ENCODE measurements at places on chromosomes 4 and X.
A peak's percentile ranks its signal among the peaks of the same experiment; 100 is the strongest.

- DNase-seq: peak; percentile 67
Measured at GRCh38 chr4:52052475-52052780, 1.3 kb downstream of the SPATA18 start.

DNA sequence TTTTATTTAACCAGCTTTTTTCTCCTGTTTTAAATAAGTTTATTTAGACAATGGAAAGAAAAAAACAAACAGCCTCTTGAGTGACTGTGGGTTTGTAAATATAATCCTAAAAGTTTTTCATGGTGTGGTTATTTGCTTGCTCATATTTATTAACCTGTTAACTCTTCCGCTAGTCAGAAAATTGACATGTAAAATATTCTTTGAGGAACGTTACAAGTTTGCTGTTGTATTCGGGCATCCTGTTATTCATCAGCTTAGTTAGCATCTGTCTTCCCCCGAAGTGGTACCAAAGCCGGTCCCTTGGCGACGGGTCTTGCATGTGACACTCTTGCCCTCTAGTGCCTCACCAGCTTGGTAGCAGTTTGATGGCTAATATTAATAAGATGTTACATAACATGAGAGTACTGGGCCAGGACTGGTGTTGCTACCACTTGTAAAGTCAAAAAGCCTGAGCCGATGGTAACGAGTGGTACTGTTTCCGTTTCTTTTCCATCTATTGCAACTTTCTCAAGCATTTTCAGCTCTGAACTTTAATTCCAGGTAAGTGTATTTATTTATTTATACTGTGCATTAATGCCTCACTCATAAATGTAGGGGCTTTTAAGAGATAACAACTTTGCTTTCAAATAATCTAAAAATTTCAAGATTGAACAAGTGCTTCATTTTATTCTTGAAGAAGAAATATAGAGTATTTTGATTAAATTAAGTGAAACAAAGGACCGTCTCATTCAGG, at the start of gene NDST3:
NDST3 (plus strand) TSS at position 434 of the 733 bp plus-strand sequence. CDS start 19,425 bp downstream, outside the sequence.
- DNase-seq: peak; percentile 70

GRCh38 chr4:56259655-56260054, 127.6 kb downstream of the AASDH start:
- DNase-seq: no peak

- no peak for DNase-seq
Measured at GRCh38 chr4:99690990-99691389, 33.4 kb upstream of the C4orf54 start.

GRCh38 chr4:185141777-185142176, 1.3 kb upstream of the SLC25A4 start:
- DNase-seq: no peak

DNA sequence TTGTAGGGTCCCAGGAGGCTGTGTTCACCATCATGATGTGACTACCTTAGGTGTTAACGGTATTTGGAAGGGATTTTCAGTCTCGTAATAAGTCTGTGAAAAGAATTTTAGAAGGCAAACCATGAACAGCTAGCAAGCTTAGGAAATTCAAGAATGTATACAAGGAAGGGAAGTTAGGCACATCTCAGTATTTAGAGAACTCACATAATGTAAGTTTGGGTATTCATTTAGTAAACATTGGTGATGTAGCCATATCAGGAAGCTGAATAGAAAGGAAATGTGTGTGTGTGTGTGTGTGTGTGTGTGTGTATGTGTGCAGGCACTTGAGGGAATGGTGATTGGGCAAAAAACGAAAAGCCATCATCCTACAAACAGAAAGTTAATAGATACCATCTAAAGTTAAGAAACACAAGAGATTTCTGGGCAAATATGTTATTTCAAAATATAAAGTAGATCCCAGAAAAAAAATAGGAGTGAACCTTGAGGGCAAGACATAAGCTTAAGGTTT, 34.7 kb upstream of the PRKX start:
- no peak for DNase-seq

GRCh38 chr4:130092187-130093015, 996.4 kb downstream of the C4orf33 start:
- DNase-seq: no peak

- peak; percentile 65 for DNase-seq
Measured at GRCh38 chr4:742742-743311, 37.2 kb downstream of the PCGF3 start.

- no peak for DNase-seq
Measured at GRCh38 chr4:106312997-106313522, 2.9 kb downstream of the TBCK start.

- no peak for DNase-seq
Measured at GRCh38 chr4:147725673-147726072, 6.2 kb upstream of the ARHGAP10 start.

DNA sequence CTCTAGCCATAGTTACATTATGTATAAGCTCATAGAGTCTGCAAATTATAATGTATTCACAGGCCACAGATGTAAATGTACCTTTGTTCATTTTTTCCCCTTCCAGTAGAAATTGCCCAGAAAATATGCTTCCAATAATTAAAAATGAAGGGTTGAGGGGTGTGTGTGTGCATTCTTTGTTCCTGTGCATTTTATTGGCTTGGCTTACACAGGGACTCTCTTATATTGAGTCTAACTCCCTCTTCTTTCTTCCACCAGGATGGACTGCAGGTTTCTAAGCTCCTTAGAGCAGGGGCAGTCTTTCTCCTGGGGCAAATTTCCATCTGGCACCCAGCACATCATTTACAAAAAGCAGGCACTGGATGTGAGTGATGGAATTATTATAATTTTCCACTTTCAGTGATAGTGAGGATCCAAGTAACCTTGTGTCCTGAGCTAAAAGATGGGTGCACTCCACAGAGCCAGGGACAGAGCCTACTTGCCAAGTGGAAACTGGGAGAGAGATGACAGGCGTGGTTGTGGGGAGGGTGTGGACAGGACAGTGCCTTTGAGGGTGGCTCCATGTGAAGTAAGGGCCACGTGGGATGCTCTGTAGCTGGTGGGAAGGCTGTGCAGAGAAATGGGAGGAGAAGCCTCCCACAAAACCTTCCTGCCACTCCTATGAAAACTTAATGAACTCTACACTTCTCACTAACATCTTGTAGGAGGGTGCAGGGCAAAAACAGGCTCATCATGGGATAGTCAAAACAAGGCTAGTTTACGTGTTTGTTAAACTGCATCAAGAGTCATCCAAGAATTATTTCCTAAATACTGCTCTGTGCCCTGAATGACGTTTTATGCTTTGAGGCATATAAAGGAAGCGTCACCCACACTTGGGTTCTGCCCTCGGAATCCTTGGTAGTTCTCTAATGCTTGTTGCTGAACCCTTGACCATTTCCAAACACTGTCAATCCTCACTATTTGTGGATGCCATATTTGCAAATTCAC, 16.0 kb downstream of the IGFBP7 start:
- no peak for DNase-seq

DNA sequence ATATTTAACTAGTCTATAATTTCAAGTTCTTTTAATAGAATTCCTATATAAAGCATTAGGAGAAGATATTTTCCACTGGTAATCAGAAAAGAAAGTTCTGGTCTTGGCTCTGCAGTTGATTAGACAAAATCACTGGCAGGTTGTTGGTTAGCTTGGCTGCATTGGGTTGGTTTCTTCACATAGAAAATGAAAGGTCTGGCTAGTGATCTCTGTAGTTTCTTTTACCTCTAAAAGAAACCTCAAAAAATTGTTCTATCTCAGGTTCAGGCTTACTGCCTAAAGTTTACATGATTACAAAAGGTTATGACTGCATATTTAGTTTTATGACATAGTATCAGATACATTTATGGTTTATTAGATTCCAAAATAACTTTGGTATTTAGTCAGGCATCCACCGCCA, 95.8 kb upstream of the NAP1L5 start:
- no peak for DNase-seq

DNA sequence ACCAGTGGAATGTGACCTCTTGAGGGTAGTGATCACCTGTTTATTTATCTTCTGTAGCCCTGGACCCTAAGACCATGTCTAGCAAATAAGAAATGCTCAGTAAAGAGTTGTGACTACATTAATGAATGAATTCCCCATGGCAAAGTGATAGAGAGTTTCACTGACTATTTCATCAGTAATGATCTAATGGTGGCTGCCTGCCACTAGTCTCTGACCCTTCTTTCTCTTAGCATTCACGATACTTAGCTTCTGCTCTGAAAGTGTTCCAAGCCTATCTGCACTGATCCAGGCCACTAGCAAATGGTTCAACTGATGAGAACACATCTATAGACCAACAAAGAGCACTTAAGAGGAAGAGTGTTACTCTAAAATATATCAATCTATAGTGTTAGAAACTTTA, 50.0 kb upstream of the RASGEF1B start:
- no peak for DNase-seq

DNA sequence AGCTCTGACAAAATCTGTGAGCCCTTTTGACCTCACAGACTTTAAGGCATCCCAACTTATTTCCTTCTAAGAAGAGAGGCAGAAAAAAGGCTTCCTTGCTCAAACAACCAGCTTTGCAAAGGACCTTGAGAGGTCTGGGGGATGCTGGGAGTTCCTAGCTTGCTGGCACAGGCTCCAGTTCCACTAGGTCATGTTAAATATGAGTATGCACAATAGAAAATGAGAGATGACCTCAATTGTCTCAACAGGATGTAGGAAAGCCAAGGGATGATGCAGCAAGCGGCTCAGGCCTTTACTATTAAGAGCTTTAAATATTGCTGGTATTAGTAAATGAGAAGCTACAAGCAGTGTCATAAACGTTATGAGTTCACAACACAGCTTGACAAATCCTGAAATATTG, 13.3 kb upstream of the ZNF827 start:
- no peak for DNase-seq

- no peak for DNase-seq
Measured at GRCh38 chr4:155339588-155339987, 37.2 kb downstream of the MAP9 start.

DNA sequence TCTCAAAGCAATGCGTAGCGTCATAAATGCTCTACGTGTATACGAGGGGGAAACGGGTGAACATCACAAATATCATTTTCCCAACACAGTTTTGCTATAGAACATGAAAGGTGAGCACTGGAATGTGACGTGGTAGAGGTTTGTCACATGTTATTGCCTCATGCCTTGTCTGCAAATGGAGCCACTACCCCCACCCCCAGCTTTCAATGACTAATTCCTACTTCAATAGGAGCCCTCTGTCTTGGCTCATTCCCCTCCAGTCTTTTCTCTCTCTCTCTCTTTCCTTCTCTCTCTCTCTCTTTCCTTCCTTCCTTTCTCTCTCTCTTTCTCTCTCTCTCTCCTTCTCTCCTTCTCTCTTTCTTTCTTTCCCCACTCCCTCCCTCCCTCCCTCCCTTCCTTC, 127.0 kb downstream of the STOX2 start:
- no peak for DNase-seq
